ENCODE measurements at places on chromosomes 5 and 9. TPM values are rescaled to one million over a fixed set of nuclear protein-coding genes. Genes with fewer than 3 reads are reported as not detected.

- no peaks in the 10 kb centered on the region for H3K27me3 ChIP-seq
- H3K4me1 ChIP-seq = peaks cover 81% of the 10 kb centered on the region
- DNase-seq = peak; percentile 79
- peak overlapping the region; percentile 64 for H3K4me3 ChIP-seq
Observed at GRCh38 chr5:148808864-148809642, 17.4 kb upstream of the ADRB2 start.

DNA sequence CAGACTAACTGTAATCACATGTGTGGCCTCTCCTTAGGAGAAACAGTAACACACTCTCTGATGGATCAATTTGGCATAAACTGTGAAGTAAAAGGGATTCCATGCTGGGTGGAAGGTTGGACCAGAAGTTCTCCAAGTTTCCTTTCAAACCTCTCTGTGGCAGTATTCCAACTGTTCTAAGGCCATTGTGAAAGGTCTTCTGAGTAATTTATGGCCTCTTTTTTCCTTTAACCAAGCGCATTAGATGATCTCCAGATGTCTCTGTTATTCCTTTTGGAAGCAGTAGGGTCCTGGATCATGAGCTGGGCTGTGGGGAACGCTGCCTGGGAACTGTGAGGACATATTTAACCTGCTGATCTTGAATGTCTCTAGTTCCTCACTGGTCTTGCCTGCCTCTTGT, 80.6 kb upstream of the IL6ST start:
- DNase-seq = no peak
- H3K36me3 ChIP-seq = no peaks in the 10 kb centered on the region
- no peak overlapping the region for H3K4me3 ChIP-seq
- no peak overlapping the region for H3K27ac ChIP-seq

GRCh38 chr5:1220351-1220750, 4.8 kb upstream of the SLC6A18 start:
- no peak for DNase-seq
- H3K4me3 ChIP-seq = no peak overlapping the region
- no peaks in the 10 kb centered on the region for H3K36me3 ChIP-seq

- no peaks in the 10 kb centered on the region for H3K4me1 ChIP-seq
- peaks cover 32% of the 10 kb centered on the region for H3K36me3 ChIP-seq
- no peak for DNase-seq
- H3K27ac ChIP-seq = no peak overlapping the region
Observed at GRCh38 chr5:138884094-138884493, 9.0 kb upstream of the LRRTM2 start.

The WDR31 gene
- 0.67 TPM for total RNA-seq

DNA sequence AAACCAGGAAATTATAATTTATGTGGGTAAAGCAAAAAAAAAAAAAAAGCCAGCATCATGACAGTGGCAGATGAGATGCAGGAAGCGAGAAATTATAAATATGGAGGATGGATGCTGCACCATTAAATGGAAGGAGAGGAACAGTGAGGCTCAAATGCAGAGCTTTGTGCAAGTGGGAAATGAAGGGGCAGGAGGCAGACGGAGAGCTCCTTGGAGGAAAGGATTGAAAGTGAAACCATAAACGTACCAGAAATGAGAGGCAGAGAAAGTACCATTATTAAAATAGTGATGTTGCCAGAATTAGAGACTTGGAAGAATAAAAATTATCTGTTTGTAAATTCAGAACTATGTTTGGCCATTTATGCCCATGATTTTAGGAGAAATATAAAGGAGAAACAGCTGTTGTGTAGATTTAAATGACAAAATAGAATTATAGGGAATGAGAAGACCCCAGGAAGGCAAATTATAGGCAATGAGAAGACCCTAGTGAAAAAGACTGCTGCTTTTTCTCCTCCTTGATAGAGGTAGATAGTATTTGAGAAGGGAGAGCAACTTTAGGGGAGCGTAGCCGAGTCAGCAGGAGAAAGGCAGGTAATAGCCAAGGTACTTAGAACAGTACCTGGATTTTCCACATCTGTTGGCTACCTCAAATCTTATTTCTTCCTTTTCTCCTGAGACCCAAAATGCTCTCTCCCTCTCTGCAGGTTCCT, 341.0 kb upstream of the CD180 start:
- no peaks in the 10 kb centered on the region for H3K36me3 ChIP-seq
- H3K27ac ChIP-seq = peak overlapping the region; percentile 15
- peaks cover 12% of the 10 kb centered on the region for H3K4me1 ChIP-seq
- H3K4me3 ChIP-seq = peak overlapping the region; percentile 23
- no peak for DNase-seq

GRCh38 chr5:21391506-21391905, 1403.5 kb upstream of the CDH18 start:
- H3K27ac ChIP-seq = no peak overlapping the region
- H3K4me3 ChIP-seq = no peak overlapping the region
- no peaks in the 10 kb centered on the region for H3K27me3 ChIP-seq
- H3K4me1 ChIP-seq = no peaks in the 10 kb centered on the region
- no peaks in the 10 kb centered on the region for H3K36me3 ChIP-seq

DNA sequence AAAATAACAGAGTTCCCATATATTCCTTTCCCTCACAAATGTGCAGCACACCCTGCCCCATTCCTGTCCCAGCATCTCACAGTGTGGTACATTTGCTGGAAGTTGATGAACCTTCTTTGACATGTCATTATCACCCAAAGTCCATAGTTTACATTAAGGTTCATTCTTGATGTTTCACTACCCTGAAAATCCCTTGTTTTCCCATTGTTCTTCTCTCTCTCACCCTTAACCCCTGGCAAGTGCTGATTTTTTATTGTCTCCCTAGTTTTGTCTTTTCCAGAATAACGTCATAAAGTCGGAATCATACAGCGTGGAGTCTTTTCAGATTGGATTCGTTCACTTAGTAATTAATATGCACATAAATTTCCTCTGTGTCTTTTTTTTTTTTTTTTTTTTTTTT, 48.1 kb downstream of the SPIN1 start:
- peaks cover 3% of the 10 kb centered on the region for H3K4me1 ChIP-seq
- peaks cover 62% of the 10 kb centered on the region for H3K36me3 ChIP-seq
- H3K27me3 ChIP-seq = no peaks in the 10 kb centered on the region

GRCh38 chr5:14531668-14532067, 49.9 kb upstream of the OTULINL start:
- no peak overlapping the region for H3K27ac ChIP-seq
- H3K36me3 ChIP-seq = no peaks in the 10 kb centered on the region
- DNase-seq = no peak
- no peaks in the 10 kb centered on the region for H3K27me3 ChIP-seq

DNA sequence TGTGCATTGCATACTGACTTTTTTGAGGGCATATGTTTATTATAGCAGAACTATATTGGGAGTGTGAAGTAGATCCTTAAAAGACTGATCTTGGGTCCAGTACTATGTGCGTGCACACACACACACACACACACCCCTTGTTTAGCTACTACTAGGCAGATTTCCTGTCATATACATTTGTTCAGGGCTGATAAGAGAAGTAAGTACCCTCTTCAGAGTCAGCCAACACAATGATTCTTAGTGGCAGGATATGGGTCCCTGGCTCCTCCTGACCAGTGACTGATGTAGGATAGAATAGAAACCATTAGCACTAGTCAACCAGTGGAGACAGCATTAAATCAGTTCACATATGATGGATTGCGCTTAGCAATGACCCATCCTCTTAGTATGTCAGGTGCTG, 76.2 kb upstream of the MIER3 start:
- no peak overlapping the region for H3K27ac ChIP-seq
- H3K27me3 ChIP-seq = no peaks in the 10 kb centered on the region
- no peak overlapping the region for H3K4me3 ChIP-seq
- DNase-seq = no peak
- no peaks in the 10 kb centered on the region for H3K36me3 ChIP-seq

DNA sequence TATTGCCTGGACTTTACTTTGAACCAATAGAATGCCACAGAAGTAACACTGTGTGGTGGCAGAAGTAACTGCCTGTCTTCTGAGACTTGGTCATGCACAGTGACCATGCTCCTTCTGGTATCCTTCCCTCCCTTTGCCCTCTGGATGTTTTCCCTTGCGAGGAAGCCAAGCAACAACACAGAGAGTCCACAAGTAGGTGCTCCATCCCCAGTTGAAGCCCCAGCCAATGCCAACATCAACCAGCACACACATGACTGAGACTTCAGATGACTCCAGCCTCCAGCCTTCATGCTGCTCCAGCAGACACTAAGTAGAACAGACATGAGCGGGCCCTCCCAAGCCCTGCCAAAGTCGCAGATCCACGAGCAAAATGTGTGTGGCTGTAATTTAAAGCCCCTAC, 129.6 kb downstream of the EPB41L4A start:
- H3K36me3 ChIP-seq = no peaks in the 10 kb centered on the region
- H3K27ac ChIP-seq = no peak overlapping the region
- DNase-seq = no peak

The ORM2 gene
- not detected for total RNA-seq

DNA sequence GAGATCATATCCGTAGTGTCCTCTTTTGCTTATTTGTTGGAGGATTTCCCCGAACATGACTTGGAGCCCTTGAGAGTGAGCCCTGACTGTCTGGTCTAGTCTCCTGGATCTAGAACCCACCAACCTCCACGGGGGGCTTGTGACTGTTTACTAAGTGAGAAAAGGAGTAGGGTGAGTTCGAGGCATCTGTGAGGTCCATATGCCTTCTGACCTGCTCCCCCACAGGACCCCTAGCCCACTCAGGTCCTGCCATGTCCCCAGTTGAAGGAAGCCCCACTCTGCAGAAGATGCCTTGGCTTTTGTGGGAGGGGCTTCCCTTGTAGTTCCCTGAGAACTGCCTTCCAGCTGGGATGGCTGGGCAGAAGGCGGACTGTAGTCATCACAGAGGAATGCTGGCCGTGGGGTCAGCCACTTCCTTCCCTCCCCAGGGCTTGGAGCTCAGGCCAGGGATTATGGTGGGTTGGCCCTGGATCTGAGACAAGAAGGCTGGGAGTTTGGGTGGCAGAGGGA, 7.0 kb upstream of the IRF1 start:
- H3K27ac ChIP-seq = peak overlapping the region; percentile 90
- peaks cover 85% of the 10 kb centered on the region for H3K4me1 ChIP-seq
- DNase-seq = peak; percentile 83
- no peaks in the 10 kb centered on the region for H3K36me3 ChIP-seq

DNA sequence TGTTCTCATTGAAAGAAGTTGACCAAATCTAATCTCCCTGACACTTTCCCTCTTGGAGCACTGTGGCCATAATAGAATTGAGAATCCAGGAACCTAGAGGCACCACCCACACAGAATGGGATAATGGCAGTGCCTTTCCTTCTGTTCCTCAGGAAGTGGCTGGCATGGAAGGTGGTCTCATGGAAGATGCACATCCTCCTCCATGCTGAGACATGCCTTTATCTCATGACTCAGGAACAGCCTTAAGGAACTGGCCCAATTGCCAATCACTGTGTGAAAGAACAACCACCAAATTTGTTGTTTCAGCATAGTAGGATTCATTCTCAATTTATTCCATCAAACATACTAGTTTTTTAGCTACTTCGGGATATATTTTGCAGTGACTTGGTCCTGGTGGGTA, 137.5 kb upstream of the RASGRF2 start:
- no peaks in the 10 kb centered on the region for H3K4me1 ChIP-seq
- no peaks in the 10 kb centered on the region for H3K27me3 ChIP-seq
- H3K4me3 ChIP-seq = no peak overlapping the region
- H3K27ac ChIP-seq = no peak overlapping the region

- peaks cover 32% of the 10 kb centered on the region for H3K4me1 ChIP-seq
- peaks cover 15% of the 10 kb centered on the region for H3K36me3 ChIP-seq
- no peaks in the 10 kb centered on the region for H3K27me3 ChIP-seq
- no peak for DNase-seq
Observed at GRCh38 chr5:163458778-163459385, 1.0 kb downstream of the NUDCD2 start.

Measured in spleen (tissue), 13 donors.